ENCODE measurements at places on chromosomes 1 and 21.

DNA sequence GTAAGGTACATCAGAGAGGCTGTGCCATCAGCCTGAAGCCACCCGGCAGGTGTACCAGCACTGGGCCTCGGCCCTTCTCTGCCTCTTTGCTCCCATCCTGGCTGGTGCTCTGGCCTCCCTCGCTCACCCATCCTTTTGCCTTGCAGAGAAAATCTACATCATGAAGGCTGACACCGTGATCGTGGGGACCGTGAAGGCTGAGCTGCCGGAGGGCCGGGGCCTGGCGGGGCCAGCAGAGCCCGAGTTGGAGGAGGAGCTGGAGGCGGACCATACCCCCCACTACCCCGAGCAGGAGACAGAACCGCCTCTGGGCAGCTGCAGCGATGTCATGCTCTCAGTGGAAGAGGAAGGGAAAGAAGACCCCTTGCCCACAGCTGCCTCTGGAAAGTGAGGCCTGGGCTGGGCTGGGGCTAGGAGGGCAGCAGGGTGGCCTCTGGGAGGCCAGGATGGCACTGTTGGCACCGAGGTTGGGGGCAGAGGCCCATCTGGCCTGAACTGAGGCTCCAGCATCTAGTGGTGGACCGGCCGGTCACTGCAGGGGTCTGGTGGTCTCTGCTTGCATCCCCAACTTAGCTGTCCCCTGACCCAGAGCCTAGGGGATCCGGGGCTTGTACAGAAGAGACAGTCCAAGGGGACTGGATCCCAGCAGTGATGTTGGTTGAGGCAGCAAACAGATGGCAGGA is 24.5 kb upstream of the TNFRSF1B start:
- DNase-seq: no peak

DNA sequence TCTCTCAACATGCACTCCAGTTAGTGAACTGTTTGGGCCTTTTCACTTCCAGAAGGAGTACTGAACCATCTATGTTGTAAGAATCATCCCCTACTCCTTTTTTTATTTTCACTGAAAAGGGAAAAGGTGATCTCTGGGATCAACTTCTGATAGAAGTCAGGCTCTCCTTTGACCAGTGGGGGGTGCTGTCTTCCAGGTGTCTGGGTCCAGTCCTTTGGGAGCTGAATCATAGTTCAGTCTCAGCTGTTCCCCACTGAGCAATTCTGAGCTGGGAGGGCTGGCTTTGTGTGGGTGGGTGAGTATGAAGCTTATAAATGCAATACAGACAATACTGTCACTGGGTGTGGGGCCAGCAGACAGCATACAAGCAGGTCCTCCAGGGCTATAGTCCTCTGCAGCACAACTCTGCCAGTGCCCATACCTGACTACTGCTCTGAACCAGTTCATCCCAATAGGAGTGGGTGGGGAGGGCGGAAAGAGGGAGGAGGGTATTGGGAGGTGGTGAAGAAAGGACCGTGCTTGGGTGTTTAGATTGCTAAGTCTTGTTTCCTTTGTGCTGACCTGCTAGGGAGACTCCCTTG is 12.5 kb upstream of the SARS1 start:
- DNase-seq: peak; percentile 45

- no peak for DNase-seq
Measured at GRCh38 chr21:38787461-38788274, 18.1 kb upstream of the ETS2 start.

GRCh38 chr1:60746278-60746791 is 336.0 kb upstream of the NFIA start:
- DNase-seq: no peak
